ENCODE measurements at places on chromosomes 3 and 15.
A peak's percentile ranks its signal among the peaks of the same experiment; 100 is the strongest.

- DNase-seq = no peak
Observed at GRCh38 chr3:37700466-37701248, 161.0 kb upstream of the CTDSPL start.

- DNase-seq = no peak
Observed at GRCh38 chr3:158540066-158540465, 30.9 kb upstream of the MLF1 start.

DNA sequence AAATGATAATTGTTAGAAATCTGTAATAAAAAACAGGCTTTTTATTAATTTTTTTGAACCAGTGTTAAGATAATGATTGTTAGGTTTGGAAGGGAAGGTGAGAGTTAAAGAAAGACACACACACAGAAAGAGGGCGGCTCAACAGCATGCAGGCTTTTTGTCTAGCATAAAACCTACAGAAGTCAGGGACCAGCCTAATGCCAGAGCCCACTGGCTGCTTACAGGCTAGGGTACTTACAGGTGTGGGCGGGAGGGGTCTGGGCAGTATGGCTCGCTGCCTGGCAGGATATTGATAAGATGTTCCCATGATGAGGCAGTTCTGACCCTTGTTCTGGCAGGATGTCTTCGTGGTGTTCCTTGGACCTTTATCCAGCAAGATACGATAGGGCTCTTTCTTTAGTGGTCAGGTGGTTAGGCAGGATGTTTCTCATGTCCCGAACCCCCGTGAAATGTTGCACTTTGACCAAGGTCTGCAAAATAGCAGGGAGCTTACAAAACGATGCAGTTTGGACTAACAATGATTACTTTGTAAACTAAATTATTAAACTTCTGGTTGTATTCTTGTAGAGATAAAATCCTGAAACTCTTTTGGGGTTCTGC lies 84.7 kb downstream of the DCUN1D1 start:
- DNase-seq = no peak

DNA sequence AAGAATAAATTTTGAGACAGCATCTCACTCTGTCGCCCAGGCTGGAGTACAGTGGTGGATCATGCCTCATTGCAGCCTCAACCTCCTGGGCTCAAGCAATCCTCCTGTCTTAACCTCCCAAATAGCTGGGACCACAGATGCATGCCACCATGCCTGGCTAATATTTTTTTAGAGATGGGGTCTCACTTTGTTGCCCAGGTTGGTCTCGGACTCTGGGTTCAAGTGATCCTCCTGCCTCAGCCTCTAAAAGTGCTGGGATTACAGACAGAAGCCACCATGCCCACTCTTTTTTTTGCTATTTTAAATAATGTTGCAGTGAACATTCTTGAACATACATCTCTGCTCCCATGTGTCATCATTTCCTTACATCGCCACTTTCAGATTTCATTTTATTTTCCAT lies 6.8 kb upstream of the SLC51B start:
- DNase-seq = no peak

DNA sequence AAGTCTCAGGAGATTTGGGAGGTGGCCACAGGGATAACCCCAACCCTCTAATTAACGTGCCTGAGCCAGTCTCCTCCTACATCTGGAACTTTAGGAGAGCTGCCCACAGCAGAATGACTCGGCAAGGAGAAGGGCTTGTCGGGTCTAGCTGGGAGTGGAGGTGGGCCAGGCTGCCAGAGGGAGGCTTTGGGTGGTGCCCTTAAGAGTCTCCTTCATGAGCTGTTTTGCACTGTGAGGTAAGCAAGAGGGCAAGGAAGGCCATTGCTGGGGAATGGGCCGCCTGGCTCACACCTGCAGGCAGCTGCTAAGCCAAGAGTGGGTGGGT lies 3.6 kb upstream of the TNK2 start:
- DNase-seq = no peak

DNA sequence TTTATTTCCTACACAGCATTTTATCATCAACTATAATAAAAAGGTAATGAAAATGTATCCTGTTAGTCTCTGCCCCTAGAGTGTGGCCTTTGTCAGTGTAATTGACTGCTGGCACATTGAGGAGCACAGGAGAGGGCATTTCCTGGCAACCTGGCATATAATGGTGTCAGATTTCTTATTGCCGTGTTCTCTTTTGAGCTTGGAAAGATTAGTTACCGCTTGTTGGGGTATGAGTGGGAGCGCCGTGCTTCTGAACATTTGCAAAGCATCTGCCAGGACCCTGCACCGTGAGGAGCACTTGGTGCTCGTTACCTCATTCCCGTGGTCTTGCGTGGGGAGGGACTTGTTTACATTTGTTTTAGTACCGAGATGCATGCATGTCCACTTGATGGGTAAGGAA lies 124.4 kb downstream of the PTPRG start:
- peak; percentile 63 for DNase-seq

DNA sequence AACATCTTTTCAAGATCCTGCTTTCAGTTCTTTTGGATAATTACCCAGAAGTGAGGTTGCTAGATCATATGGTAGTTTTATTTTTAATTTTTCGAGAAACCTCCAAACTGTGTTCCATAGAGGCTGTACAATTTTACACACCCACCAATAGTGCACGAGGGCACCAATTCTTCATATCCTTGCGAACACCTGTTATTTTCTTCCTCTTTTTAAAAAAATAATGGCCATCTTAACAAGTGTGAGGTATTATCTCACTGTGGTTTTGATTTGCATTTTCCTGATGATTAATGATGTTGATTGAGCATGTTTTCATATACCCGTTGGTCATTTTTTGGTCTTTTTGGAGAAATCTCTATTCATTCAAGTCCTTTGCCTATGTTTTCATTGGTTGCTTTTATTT lies 17.6 kb upstream of the CEP152 start:
- DNase-seq = no peak

- DNase-seq = no peak
Observed at GRCh38 chr15:62164014-62164395, 1.1 kb downstream of the C2CD4B start.

DNA sequence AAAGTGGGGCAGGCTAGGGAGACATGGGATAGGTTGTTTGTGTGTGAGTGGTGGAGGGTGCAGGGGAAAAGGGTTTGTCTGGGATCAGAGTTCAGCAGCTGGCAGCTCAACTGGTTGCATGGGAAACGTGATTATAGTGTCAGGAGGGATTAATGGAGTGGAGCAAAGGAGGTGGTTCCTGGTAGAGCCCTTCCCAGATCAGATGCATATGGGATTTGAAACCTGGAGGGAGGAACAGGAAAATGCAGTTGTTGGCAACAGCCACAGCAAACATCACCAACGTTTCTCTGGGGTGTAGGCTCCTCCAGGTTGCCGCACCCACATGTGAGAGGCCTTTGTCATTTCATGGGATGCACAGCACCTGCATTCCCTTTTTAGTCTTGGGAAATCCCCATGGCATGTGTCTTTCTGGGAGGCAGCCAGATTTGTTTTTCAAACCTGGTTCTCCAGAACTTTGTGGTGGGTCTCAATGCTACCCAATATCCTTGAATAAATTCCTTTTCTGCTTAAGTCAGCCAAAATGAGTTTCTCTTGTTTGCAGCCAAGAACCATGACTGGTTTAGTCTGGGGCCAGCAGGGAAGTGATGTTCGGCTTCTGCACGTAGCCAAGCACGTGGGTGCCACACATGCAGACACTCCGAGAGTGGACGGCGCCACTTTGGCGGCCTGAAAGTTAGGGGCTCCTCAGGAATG lies 61.3 kb downstream of the BDH1 start:
- no peak for DNase-seq

DNA sequence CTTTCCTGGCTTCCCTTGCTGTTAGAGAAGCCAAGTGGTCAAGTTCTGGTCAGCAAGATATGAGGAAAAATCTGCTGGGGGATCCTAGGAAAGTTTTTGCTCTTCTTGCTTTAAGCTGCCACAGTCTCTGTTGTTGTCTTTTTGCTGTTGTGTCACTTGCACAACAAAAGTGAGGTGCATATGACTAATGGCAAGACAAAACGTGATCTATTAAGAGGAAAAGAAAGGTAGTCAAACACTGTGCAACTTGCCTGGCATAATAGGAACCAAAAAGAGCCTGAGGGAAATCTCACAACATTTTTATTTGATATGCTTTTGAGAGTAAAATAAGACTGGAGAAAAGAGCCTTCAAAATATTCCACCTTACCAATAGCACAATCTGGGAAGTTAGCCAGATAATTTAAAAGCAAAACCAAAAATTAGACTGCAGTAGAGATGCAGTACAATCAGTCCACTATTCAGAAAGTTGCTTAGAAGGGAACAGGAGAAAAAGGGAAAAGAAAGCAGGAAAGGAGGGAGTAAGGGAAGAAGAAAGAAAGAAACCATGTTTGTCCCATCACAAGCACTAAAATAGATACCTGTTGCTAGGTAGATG lies 110.0 kb upstream of the SLC4A7 start:
- no peak for DNase-seq

- no peak for DNase-seq
Observed at GRCh38 chr3:22728406-22728805, 474.7 kb upstream of the UBE2E2 start.

DNA sequence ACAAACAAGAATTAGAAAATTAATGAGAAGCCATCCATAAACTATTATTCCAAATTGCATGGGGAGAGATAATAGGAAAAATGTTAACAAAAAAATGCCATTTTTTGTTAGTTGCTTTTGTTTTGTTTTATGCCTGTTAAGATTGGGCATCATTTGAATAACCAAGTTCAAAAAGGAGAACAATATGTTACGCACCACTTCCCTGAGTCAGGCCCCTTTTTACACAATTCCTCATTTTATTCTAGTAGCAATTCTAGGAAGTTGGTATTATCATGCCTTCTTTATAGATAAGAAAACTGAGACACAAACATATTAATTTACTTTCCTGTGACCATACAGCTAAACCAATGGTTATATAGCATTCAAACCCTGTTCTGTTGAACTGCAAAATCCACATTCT lies 736.9 kb upstream of the CCDC54 start:
- no peak for DNase-seq

DNA sequence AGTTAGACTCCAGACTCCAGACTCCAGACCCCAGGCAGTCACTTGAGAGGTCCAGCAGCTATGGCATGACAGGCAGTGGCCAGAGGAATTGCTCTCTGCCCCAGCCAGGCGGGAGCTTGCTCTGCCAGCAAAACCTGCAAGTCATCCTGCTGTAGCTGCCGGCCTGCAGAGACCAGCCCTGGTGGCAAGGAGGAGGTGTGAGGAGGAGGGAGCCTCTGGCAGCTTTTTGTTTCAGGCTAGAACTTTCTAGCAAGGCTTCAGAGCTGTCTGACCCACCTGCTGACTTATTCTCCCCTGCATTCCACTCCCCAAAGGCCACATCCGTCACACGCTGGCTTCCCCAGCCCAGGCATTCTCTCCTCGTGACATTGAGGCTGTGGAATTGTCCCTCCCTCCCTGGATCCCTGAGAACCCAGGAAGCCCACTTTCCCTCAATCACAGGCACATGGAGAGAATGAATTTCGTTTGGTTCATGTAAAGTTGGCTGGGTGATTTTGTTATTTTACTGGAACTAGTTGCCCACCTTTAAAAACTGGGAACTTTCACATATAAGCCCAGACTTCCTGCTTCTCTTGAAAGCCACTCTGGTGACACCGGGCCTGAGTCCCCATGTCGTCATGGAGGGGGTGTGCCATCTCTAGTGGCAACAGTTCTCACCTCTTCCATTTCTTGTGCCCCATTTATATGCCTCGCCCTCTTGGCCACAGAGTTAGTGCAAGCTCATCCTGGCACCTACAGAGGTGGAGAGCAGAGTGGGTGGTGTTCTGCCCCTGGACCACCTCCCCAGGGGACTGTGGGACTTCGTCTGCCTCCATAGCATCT lies 82.7 kb downstream of the ABHD5 start:
- DNase-seq = no peak

GRCh38 chr15:87572381-87572910 lies 684.1 kb downstream of the NTRK3 start:
- DNase-seq = no peak

All from NCI-H1436 treated with DMSO at 0.1 percent for 48 hours (cell line).